ENCODE measurements at places on chromosomes 11 and 22.

- no peak for DNase-seq
Observed at GRCh38 chr11:65849771-65850216, 8.2 kb downstream of the CFL1 start.

- DNase-seq: no peak
Observed at GRCh38 chr11:8271106-8271886, 7.6 kb upstream of the LMO1 start.

- no peak for DNase-seq
Observed at GRCh38 chr11:87780068-87780413, 395.2 kb downstream of the RAB38 start.

DNA sequence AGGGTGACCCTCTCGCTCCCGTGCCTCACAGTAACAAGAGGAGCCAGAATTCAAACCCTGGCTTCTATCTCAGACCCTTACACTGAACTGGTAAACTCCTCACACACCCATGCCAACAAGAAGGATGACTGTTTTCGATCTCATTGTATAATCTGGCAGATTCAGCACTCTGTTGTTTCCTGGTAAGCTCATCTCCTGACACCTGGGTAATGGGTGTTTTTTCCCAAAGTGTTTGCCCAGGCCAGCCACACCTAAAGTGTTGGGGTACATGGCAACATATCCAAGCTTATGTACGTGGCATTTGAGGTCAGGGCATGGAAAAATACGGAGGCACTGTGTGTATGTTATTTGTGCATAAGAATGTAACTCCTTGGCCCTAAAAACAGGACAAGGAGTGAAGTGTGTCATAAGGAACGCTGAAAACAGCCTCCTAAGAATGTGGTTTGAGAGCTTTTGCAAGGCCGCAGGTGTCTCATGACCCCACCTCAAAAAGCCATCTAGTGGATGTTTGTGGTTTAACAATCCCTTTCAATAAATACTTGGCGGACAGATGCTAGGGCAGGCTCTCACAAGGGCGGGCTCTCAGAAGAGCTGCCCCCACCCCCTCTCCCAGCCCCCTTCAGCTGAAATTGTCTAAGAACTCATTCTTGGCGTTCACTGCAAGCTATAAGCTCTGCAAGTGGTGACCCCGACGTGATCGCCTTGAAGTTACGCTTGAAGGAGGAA is at the start of gene MS4A15:
Gene MS4A15 (plus strand): TSS at position 561 of the 726 bp plus-strand sequence. CDS start 6,867 bp downstream, outside the sequence.
- no peak for DNase-seq

GRCh38 chr11:126438691-126439090 is 83.2 kb downstream of the ST3GAL4 start:
- no peak for DNase-seq

DNA sequence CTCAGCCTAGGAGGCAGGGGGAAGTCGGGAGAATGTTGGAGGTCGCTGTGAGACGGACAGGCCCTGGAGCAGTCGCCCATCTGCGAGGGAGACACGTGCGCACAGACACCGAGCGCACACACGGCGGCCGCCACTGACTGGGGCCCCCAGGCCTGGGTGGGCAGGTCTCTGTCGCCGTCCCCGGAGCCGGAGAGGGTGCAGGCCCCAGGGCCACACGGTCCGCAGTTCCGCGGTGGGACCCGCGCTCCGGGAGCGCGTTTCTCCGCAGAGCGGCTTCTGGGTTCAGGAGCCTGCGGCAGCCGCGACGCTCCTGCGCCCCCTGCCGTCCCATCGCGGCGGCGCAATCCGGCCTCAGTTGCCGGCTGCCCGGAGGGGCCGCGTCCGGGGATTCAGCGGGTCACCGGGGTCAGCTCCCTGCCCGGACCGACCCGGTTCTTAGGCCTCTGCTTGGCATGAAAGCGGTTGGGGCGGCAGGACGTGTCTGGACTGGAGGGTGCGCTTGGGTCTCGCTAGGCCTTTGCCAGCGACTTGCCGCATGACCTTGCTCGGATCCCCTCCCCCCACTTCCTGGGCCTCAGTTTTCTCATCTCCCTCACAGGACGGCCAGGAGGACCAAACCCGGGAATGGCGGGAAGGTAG is 31.2 kb downstream of the PDE2A start:
- DNase-seq: peak; percentile 66

GRCh38 chr11:63846897-63847296 is 8.0 kb downstream of the MARK2 start:
- no peak for DNase-seq

- no peak for DNase-seq
Observed at GRCh38 chr22:42693763-42694683, 26.6 kb downstream of the A4GALT start.

- no peak for DNase-seq
Observed at GRCh38 chr11:116553482-116553881, 219.3 kb downstream of the BUD13 start.

DNA sequence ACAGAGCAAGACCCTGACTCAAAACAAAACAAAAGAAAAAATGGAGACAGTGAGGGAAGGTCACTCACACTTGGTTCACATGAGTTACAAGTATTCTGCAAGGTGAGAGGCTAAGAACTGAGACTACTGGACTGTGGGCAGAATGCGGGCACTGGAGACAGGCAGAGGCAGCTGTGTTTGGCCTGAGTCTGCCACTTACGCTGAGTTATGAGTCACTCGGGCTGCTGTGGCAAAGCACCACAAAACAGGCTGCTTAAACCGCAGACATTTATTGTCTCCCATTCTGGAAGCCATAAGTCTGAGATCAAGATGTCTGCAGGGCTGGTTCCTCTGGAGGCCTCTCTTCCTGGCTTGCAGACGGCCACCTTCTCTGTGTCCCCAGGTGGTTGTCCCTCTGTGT is 122.8 kb downstream of the SHANK2 start:
- DNase-seq: no peak

DNA sequence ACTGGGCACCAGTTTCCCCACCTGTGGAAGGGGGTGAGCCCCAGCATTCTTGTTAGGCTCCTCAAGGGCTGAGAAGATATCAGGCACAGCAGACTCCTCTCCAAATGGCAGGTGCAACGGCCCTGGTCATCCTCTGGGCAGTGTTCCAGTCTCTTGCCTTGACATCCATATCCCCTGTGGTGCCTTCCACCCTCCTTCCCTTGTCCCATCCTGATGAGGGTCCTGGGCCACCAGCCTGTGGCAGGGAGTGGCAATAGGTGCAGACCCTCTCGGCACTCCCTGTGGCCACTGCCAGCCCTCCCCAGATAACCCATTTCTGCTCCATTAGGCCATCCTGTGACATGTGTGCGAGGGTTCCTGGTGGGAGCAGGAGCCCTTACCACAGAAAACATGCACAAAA is 78.8 kb upstream of the NECTIN1 start:
- no peak for DNase-seq

- no peak for DNase-seq
Observed at GRCh38 chr11:27238811-27239210, 124.2 kb downstream of the CCDC34 start.

GRCh38 chr11:3128356-3129180 is 36.5 kb downstream of the OSBPL5 start:
- DNase-seq: no peak

Measured in CD14-positive monocyte (primary cell).